ENCODE measurements at places on chromosomes 13 and 19. TPM values are rescaled to one million over a fixed set of nuclear protein-coding genes. Genes with fewer than 3 reads are reported as not detected.

The PRR19 gene
- not detected for total RNA-seq

DNA sequence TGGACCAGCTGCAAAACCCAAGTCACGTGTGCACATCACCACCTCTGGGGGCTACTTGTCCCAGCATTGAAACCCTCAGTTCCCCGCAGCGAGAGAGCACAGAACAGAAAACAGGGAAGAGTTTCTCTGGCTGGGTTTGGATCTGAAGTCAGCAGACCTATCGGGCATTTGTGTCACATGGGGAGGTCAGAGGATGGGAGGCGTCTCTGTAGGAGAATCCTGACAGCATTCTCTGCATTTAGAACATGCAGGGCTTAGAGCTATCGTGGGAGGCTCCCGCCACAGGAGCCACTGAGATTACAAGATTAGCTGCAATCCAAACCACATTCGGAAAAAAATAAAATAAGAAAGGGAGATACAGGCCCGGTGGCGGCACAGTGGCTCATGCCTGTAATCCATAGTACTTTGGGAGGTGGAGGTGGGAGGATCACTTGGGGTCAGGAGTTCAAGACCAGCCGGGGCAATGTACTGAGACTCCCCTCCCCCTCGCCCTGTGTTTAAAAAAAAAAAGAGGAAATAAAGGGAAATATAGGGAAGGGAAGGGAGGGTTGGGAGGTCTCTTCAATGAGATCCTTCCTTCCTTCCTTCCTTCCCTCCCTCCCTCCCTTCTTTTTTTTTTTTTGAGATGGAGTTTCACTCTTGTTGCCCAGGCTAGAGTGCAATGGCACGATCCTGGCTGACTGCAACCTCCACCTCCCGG lies 2.9 kb upstream of the TLE6 start:
- peak overlapping the region; percentile 85 for H3K27ac ChIP-seq
- DNase-seq, result peak; percentile 91
- no peak overlapping the region for H3K4me3 ChIP-seq

DNA sequence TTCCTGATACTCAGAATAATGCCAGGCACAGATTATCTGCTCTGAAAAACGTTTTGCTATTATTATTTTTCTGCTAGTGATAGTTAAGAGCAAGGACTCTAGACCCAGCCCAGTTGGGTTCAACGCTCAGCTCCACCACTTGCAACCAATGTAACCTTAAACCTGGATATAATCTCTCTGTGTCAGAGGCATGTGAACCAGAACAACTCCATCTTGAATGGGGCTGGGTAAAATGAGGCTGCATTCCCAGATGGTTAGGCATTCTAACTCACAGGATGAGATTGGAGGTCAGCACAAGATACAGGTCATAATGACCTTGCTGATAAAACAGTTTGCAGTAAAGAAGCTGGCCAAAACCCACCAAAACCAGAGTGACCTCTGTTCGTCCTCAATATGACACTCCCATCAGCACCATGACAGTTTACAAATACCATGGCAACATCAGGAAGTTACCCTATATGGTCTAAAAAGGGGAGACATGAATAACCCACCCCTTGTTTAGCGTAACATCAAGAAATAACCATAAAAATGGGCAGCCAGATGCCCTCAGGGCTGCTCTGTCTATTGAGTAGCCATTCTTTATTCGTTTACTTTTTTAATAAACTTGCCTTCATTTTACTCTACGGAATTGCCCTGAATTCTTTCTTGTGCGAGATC lies 13.6 kb downstream of the FAM187B start:
- no peak for DNase-seq
- no peaks in the 10 kb centered on the region for H3K27me3 ChIP-seq
- H3K36me3 ChIP-seq, result no peaks in the 10 kb centered on the region
- no peak overlapping the region for H3K4me3 ChIP-seq
- no peak overlapping the region for H3K27ac ChIP-seq

The FFAR2 gene
- total RNA-seq, result 0.20 TPM

DNA sequence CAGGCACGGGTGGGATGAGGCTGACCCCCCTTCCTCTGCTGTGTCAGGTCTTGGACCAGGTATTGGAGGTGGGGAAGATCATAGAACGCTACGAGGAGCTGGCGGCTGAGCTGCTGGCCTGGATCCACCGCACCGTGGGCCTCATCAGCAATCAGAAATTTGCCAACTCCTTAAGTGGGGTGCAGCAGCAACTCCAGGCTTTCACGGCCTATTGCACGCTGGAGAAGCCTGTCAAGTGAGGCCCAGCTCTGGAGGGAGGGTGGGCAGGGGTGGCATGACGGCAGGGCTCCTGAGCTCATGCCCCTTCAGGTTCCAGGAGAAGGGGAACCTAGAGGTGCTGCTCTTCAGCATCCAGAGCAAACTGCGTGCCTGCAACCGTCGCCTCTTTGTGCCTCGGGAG lies 35.3 kb downstream of the SPTBN4 start:
- H3K36me3 ChIP-seq, result no peaks in the 10 kb centered on the region
- no peak for DNase-seq
- no peaks in the 10 kb centered on the region for H3K4me1 ChIP-seq

DNA sequence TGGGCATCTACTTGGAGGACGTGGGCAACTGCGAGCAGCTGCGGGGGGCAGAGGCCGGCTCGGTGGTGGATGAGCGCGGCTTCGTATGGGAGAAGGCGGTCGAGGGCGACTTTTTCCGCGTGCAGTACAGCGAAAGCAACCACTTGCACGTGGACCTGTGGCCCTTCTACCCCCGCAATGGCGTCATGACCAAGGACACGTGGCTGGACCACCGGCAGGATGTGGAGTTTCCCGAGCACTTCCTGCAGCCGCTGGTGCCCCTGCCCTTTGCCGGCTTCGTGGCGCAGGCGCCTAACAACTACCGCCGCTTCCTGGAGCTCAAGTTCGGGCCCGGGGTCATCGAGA lies 10.3 kb upstream of the STRN4 start:
- no peak for DNase-seq
- H3K27me3 ChIP-seq, result no peaks in the 10 kb centered on the region
- peaks cover 18% of the 10 kb centered on the region for H3K36me3 ChIP-seq
- no peak overlapping the region for H3K27ac ChIP-seq
- no peak overlapping the region for H3K4me3 ChIP-seq
- H3K4me1 ChIP-seq, result no peaks in the 10 kb centered on the region

The ZNF99 gene
- 0.11 TPM for total RNA-seq

- DNase-seq, result no peak
- H3K36me3 ChIP-seq, result peaks cover 30% of the 10 kb centered on the region
- no peak overlapping the region for H3K4me3 ChIP-seq
- no peaks in the 10 kb centered on the region for H3K27me3 ChIP-seq
- H3K4me1 ChIP-seq, result no peaks in the 10 kb centered on the region
Observed at GRCh38 chr19:45687599-45687998, 4.2 kb downstream of the SNRPD2 start.

DNA sequence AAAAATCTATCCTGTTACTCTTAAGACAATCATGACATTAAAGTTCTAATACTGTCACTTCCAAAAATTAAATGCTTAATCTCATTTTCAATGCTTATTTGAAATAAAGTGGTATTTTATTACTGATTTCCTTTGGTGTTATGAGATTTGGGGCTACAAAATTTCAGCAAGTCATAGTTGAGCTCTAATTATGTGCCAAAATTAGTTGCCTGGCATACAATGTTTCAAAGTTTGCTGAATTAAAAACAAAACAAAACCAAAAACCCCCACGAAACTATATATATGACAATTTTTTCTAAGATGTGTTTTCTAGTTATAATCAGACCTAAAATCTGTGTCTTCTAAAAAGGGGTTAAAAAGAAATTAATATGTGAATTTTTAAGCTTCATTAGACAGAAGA lies 62.2 kb downstream of the KCNRG start:
- DNase-seq, result no peak
- H3K36me3 ChIP-seq, result no peaks in the 10 kb centered on the region
- H3K27me3 ChIP-seq, result no peaks in the 10 kb centered on the region
- no peak overlapping the region for H3K4me3 ChIP-seq
- peaks cover 9% of the 10 kb centered on the region for H3K4me1 ChIP-seq

DNA sequence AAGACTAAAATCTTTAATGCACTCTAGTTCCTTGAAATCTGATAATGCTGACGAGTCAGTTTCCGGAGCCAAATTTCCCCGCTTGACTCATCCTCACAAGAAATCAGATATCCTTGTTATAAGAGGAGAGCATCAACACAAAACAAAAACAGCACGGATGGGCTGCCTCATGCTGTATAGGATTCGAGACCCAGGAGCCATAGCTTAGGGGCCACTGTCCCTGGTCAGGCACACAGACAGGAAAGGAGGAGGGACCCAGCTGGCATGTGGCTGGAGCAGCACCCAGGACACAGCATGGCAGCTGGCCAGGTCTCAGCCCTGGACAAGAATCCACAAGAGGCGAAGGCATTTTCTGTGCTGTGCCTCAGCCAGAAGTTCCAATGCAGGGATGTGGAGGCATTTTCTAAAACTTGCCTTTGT lies 110.2 kb upstream of the SPATA13 start:
- no peak overlapping the region for H3K27ac ChIP-seq
- no peak for DNase-seq

The WASF3 gene
- 11.8 TPM for total RNA-seq

GRCh38 chr19:18465214-18465963 lies 27.5 kb upstream of the ISYNA1 start:
- H3K4me1 ChIP-seq, result no peaks in the 10 kb centered on the region
- no peaks in the 10 kb centered on the region for H3K27me3 ChIP-seq
- H3K4me3 ChIP-seq, result no peak overlapping the region
- peak overlapping the region; percentile 81 for H3K27ac ChIP-seq
- no peak for DNase-seq

- no peak for DNase-seq
- no peaks in the 10 kb centered on the region for H3K27me3 ChIP-seq
- H3K27ac ChIP-seq, result no peak overlapping the region
- no peak overlapping the region for H3K4me3 ChIP-seq
- peaks cover 61% of the 10 kb centered on the region for H3K4me1 ChIP-seq
Observed at GRCh38 chr19:10740798-10741197, 22.9 kb downstream of the DNM2 start.

DNA sequence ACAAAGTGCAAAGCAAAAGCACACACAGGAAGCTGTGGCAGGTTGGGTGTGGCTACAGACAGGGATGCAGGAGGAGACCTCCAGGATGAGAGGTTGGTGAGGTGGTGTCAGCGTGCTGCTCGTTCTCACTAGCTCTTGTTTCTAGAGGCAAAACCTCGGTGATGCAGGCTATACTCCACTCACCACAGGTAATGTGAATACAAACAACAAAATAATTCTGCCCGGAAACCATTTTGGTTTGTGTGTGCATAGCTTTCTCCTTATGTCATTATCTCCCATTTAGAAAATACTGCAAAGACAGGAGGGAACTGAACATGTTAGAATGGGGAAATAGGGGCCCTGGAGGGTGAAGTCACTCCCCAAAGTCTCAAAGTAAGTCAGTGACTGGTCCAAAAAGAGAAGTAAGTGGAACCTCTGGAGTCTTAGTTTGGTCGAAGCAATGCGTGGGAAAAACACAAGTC lies 9.4 kb downstream of the LCP1 start:
- no peaks in the 10 kb centered on the region for H3K4me1 ChIP-seq
- no peaks in the 10 kb centered on the region for H3K27me3 ChIP-seq
- H3K36me3 ChIP-seq, result no peaks in the 10 kb centered on the region
- no peak for DNase-seq
- no peak overlapping the region for H3K4me3 ChIP-seq
- no peak overlapping the region for H3K27ac ChIP-seq

GRCh38 chr19:22286151-22286810 lies at the start of gene ZNF729:
TSS of gene ZNF729 (plus strand) at chr19:22286441. CDS start at chr19:22286526, 85 bp downstream.
- H3K36me3 ChIP-seq, result no peaks in the 10 kb centered on the region
- H3K27ac ChIP-seq, result no peak within 1 kb of the TSS
- peak within 1 kb of the TSS; percentile 41 for H3K4me3 ChIP-seq

The AXL gene
- total RNA-seq, result 27.3 TPM

Data from right atrium auricular region (tissue), 2 donors.